ENCODE measurements at places on chromosomes 2 and 18. TPM values are rescaled to one million over a fixed set of nuclear protein-coding genes. Genes with fewer than 3 reads are reported as not detected.

CACNB4 gene
- 0.08 TPM for total RNA-seq

SOX11 gene
- not detected for total RNA-seq

TUBB8B gene
- total RNA-seq: not detected

CD207 gene
- not detected for total RNA-seq

CRYBA2 gene
- not detected for total RNA-seq

ERBB4 gene
- not detected for total RNA-seq

ASB3 gene
- total RNA-seq: 11.9 TPM

EVX2 gene
- total RNA-seq: not detected

BOLL gene
- total RNA-seq: not detected

KLHL30 gene
- total RNA-seq: 0.18 TPM

CCDC68 gene
- 6.5 TPM for total RNA-seq

VIL1 gene
- total RNA-seq: 0.20 TPM

ADAM23 gene
- total RNA-seq: 8.4 TPM

GCG gene
- total RNA-seq: not detected

HOXD13 gene
- total RNA-seq: 0.27 TPM

AGAP1 gene
- total RNA-seq: 22.4 TPM

STEAP3 gene
- total RNA-seq: 51.2 TPM

ABCG8 gene
- not detected for total RNA-seq

ANKRD62 gene
- total RNA-seq: not detected

SLC9A4 gene
- total RNA-seq: not detected

FEV gene
- total RNA-seq: not detected

LDAH gene
- total RNA-seq: 14.4 TPM

EFHD1 gene
- 5.0 TPM for total RNA-seq

ATG9A gene
- 44.4 TPM for total RNA-seq

NETO1 gene
- not detected for total RNA-seq

SERPINB13 gene
- not detected for total RNA-seq

LRRC30 gene
- not detected for total RNA-seq

MYOM1 gene
- total RNA-seq: 0.30 TPM
